Tongue (tissue), 3 donors: ENCODE measurements at places on chromosomes 7 and 10.

GRCh38 chr7:97871659-97872024 lies 566 bp downstream of the ASNS start:
- no peak for DNase-seq

- no peak for DNase-seq
Measured at GRCh38 chr10:129545261-129545660, 78.2 kb downstream of the MGMT start.

GRCh38 chr7:116062666-116063065 lies 32.1 kb upstream of the TFEC start:
- DNase-seq: no peak

GRCh38 chr10:16458166-16458955 lies 21.6 kb downstream of the PTER start:
- DNase-seq: peak; percentile 19

DNA sequence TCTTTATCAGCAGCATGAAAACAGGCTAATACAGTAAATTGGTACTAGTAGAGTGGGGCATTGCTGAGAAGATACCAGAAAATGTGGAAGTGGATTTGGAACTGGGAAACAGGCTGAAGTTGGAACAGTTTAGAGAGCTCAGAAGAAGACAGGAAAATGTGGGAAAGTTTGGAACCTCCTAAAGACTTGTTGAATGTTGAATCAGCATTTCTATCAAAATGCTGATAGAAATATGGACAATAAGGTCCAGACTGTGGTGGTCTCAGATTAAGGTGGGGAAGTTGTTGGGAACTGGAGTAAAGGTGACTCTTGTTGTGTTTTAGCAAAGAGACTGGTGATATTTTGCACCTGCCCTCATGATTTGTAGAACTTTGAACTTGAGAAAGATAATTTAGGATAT lies 231.2 kb upstream of the KCND2 start:
- no peak for DNase-seq

DNA sequence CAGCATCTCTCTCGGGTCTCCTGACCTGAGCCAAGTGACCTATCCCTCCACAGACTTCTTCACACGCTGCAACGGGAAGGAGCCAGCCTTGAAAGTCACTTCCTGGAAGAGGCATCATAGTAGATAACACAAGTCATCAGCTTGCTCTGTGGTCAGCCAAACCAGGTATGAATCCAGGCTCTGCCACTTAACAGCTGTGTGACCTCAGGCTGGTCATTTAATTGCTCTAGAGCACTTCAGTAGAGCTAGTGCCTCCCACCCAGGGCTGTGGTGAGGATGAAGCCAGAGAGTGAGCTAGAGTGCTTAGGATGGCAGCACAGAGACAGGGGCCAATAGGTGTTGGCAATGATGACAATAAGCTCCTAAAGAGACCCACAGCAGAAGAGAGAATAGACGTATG lies 247.7 kb upstream of the ZMIZ1 start:
- no peak for DNase-seq

DNA sequence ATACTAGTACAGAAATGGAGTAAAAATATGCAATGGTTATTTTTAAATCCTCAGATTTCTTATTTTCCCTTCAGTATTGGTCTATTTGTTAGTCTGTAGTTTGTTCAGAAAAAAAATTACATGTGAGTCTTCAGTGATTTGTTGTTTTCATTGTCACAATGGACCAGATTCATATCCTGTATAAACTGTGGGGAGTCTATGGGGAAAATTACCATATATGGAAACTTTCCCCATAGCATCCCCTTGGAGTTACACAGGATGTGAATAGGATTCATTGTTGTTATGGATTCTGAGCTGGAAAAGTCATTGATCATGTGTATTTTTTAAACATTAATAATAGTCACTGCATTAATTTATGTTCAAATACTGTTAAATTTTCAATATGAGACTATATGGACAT lies 72.6 kb downstream of the ST7 start:
- DNase-seq: no peak

GRCh38 chr7:27661811-27662489 lies 733 bp downstream of the HIBADH start:
- no peak for DNase-seq
